ENCODE measurements at places on chromosomes 3 and 15. TPM values are rescaled to one million over a fixed set of nuclear protein-coding genes. Genes with fewer than 3 reads are reported as not detected.

Gene FBXW12
- not detected for polyA plus RNA-seq

Gene GPR171
- 1.4 TPM for polyA plus RNA-seq

Gene GOLGA8R
- polyA plus RNA-seq, result 0.31 TPM

Gene DZIP1L
- 0.61 TPM for polyA plus RNA-seq

DNA sequence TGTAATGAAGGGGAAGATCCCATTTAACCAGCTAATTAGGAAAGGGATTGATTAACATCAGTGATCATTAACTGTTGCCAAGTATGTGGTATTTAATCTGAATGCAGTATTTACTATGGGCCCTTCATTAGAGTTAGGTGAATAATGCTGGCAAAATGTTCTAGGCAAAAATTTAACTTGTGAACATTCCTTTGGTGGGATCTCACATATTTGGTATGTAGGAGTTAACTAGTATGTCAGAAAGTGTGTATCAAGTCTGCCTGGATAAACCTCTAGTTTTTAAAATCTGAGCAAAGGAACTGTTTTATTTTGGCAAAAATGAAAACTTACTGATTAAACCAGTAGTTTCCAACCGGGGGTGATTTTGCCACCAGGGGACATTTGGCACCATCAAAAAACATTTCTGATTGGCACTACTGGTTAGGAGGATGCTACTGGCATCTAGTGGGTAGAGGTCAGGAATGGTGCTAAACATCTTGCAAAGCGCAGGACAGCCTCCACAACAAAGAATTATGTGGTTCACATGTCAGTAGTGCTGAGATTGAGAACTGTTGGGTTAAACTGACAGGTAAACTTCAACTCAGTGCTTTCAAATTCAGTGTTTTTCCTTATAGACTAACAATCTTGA is 22.5 kb downstream of the LRTM1 start:
- DNase-seq, result no peak
- peaks cover 5% of the 10 kb centered on the region for H3K4me1 ChIP-seq
- H3K27me3 ChIP-seq, result no peaks in the 10 kb centered on the region
- no peak overlapping the region for H3K4me3 ChIP-seq

GRCh38 chr3:50320853-50321335 is 1.7 kb downstream of the HYAL2 start:
- H3K27ac ChIP-seq, result peak overlapping the region; percentile 91
- no peaks in the 10 kb centered on the region for H3K27me3 ChIP-seq
- H3K4me3 ChIP-seq, result peak overlapping the region; percentile 88
- H3K36me3 ChIP-seq, result peaks cover 44% of the 10 kb centered on the region
- H3K4me1 ChIP-seq, result peaks cover 76% of the 10 kb centered on the region
- peak; percentile 95 for DNase-seq

DNA sequence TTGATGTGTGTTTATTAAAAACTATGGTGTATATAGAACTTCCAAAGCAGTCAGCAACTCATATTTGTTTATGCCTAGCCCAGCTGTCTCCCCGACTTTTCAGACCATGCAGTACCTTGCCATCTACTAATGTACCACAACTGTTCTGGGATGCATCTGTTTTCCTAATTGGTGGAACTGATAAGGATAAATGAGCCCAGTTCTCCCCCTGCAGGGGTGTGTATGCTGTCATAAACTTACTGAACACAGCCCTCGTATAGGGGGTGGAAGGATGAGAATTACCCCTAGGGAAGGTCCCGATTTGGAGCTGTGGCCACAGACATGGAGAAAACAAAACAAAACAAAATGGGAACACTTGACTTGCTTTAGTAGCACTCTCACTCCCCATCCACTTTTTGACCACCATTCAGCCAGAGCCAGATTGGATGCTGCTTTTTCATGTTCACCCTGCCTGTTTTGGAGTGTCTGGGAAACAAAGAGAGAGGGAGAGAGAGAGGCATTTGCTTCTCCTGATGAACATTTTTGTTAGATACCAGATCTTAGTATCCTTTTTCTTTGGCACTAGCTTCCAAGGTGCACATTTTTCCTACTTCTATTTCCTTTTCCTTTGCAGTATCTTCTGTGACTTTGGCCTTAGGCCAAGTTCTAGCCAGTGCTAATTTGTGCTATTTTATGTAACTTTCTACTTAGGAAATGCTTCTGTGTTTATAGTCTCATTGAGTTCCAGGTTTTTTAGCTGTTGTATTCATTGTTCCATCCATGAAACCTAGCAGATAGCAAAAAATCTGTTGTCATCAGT is 29.1 kb downstream of the CADM2 start:
- no peaks in the 10 kb centered on the region for H3K4me1 ChIP-seq
- H3K4me3 ChIP-seq, result no peak overlapping the region
- H3K27me3 ChIP-seq, result no peaks in the 10 kb centered on the region
- no peak for DNase-seq
- no peak overlapping the region for H3K27ac ChIP-seq

DNA sequence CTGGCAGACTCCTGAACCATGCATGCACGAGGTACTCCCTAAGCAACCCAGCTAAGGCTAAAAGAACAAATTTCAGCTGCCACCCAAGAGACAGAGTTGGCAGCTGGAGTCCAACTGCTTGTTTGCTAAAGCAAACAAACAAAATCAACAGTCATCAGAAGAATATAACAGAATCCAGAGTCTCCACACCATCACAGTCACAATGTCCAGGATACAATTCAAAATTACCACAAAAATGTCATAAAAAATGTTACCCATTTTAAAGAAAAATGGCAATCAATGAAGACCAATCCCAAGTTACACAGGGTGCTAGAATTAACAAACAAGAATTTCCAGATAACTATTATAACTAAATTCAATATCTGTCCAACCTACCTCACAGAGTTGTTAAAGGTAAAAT is 42.9 kb downstream of the RFTN1 start:
- no peaks in the 10 kb centered on the region for H3K4me1 ChIP-seq
- no peak overlapping the region for H3K27ac ChIP-seq
- no peaks in the 10 kb centered on the region for H3K27me3 ChIP-seq

GRCh38 chr3:13825821-13826220 is 54.0 kb downstream of the WNT7A start:
- H3K27ac ChIP-seq, result no peak overlapping the region
- H3K27me3 ChIP-seq, result no peaks in the 10 kb centered on the region
- H3K4me1 ChIP-seq, result no peaks in the 10 kb centered on the region
- H3K36me3 ChIP-seq, result no peaks in the 10 kb centered on the region
- no peak for DNase-seq
- H3K4me3 ChIP-seq, result no peak overlapping the region

DNA sequence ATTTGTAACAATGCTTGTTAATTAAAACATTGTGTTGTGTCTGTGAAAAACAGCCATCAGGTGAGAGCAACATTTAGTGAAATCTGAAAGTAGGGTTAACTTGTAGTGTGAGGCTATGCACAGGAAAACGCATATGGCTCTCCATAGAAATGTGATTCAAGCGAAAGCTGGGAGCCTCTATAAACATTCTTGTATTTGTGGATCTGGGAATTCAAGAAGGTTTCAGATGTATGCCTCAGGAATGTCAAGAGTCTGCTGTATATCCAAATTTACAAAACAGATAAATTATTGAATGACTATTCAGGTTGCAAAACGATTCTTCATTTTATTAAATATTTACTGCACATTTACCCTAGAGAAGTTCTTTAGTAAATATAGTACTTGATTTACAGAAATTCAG is 166.0 kb downstream of the THSD4 start:
- H3K4me3 ChIP-seq, result no peak overlapping the region
- H3K4me1 ChIP-seq, result peaks cover 21% of the 10 kb centered on the region
- no peaks in the 10 kb centered on the region for H3K36me3 ChIP-seq
- H3K27me3 ChIP-seq, result no peaks in the 10 kb centered on the region

GRCh38 chr3:8879347-8879944 is 83.8 kb downstream of the RAD18 start:
- peaks cover 35% of the 10 kb centered on the region for H3K36me3 ChIP-seq
- no peaks in the 10 kb centered on the region for H3K4me1 ChIP-seq
- no peak for DNase-seq
- H3K27me3 ChIP-seq, result no peaks in the 10 kb centered on the region
- no peak overlapping the region for H3K27ac ChIP-seq
- no peak overlapping the region for H3K4me3 ChIP-seq

DNA sequence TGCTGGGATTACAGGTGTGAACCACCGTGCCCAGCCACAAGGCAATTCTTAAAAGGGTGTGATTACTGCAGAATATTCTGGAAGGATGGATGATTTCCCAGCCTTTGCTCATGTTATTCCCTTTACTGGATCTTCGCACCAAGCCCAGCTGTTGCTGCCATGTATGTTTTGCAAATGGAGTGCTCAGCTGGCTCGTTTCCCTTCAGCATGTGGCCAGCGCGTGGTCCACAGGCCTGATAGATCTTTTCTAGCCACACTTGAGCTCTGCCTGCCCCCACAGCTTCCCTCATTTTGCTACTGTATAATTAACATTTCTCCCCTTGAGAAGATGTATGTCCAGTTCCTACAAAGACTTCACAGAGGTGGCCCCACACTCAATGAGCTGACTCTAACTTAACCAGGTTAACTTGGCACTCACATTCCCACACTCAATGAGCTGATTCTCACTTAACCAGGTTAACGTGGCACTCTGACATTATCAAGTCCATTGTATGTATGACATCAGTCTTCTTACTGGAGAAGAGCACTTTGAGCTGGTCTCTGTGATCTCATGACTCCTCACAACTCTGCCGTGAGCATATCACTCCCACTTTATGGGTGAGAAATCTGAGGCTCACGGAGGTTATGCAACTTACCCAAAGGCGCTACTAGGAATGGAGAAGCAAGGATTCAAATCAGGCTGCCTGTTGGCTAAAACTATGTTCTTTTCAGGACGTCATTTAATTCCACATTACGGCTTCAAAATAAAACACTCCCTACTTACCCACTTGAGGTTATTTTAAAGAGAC is 49.2 kb downstream of the TM4SF4 start:
- peaks cover 53% of the 10 kb centered on the region for H3K36me3 ChIP-seq
- no peak overlapping the region for H3K27ac ChIP-seq
- peaks cover 21% of the 10 kb centered on the region for H3K4me1 ChIP-seq
- no peak overlapping the region for H3K4me3 ChIP-seq
